DMS79 (cell line): ENCODE measurements at places on chromosomes 5 and 9.

DNA sequence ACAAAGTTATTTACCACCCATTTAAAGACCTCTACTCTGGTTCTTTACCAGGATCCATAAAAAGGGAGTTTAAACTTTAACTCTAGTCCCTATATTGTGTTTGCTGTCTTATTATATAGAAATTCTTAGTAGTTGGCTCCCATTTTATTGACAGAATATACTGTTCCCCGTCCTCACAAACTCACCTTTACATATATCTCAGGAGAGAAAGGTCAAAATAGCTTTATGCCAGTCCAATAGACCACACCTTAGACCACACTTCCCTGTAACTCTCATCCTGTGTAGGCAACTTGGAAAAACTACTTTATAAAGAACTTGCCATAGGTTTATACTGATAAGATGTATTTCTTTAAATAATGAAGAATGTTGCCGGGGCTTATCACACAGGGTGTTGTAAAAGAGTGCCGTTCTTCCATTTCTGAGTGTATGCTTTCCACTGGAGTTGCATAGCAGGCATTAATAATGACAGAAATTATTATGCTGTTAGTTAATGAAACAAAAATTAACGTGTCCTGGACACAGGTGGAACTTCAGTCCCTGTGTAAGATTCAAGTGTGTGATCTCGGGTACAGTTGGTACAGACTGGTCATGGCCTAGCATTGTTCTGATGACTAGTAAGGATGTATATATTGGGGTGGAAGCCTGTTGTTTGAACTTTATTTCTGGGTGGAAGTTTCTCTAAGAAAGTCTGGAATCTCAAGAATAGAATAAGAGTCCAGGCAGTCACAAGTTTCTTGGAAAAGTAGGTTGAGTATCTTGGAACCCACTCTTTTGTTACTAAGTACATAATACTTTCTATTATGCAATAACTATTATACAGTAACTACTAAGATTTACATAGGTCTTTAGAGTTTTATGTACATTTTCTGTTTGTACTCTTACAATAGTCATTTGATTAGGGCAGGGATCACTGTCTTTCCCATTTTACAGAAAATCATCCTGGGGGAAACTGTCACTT, 33.0 kb upstream of the SPINK14 start:
- no peak for DNase-seq

GRCh38 chr9:99431103-99431502, 209.0 kb downstream of the SEC61B start:
- DNase-seq = no peak

- no peak for DNase-seq
Observed at GRCh38 chr5:131204964-131205363, 34.2 kb downstream of the LYRM7 start.

DNA sequence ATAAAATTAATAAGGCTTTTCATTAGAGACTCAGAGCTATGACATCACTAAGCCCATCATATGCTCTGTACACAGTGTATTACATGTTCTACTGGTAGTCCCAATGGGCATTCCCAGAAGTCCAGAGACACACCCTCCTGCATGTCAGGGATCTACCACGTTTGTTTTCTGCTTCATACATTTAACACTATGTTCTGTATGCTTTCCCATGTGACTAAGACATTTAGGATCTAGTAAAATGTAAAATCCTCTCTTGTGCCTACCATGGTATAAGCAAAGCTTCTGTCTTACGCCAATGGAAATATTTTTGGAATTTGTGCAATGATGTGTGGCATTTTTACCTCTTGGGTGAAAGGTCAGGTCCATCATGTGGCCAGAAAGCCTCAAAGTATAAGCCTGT, 192.4 kb downstream of the ADAMTSL1 start:
- no peak for DNase-seq

DNA sequence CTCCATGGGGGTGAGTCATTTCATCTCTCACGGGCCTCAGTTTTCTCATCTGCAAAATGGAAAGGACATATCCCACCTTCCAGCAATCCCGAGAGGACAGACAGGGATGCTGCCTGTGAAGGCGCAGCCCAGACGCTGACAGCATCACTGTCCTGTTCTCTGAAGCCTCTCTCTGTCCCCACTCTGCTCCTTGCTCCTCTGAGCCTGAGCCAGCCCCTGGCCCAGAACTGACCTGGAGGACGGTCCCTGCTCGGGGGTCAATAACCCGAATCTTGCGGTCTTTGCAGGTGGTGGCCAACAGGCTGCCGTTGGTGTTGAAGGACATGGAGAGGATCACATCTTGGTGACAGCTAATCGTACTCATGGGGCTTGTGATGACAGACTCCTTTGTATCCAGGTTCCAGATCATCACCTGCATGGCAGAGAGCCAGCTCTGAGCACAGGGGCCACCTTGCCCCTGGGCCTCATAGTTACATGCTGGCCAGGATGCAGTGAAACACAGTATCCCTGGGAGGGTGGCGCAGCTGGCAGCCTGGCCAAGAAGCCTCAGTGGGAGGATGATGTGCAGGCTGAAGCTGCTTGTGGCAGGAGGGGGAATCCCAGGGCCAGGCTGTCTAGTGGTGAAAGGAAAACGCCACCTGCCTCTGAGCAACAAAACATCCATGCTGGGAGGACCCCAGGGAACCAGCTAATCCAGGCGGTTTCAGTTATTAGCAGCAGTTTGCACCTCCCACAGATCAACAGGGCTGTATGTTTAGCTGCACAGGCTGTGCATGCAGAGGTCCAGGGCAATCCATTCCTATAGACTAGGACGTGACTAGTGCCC, 14.0 kb upstream of the TRIM14 start:
- DNase-seq = peak; percentile 20

DNA sequence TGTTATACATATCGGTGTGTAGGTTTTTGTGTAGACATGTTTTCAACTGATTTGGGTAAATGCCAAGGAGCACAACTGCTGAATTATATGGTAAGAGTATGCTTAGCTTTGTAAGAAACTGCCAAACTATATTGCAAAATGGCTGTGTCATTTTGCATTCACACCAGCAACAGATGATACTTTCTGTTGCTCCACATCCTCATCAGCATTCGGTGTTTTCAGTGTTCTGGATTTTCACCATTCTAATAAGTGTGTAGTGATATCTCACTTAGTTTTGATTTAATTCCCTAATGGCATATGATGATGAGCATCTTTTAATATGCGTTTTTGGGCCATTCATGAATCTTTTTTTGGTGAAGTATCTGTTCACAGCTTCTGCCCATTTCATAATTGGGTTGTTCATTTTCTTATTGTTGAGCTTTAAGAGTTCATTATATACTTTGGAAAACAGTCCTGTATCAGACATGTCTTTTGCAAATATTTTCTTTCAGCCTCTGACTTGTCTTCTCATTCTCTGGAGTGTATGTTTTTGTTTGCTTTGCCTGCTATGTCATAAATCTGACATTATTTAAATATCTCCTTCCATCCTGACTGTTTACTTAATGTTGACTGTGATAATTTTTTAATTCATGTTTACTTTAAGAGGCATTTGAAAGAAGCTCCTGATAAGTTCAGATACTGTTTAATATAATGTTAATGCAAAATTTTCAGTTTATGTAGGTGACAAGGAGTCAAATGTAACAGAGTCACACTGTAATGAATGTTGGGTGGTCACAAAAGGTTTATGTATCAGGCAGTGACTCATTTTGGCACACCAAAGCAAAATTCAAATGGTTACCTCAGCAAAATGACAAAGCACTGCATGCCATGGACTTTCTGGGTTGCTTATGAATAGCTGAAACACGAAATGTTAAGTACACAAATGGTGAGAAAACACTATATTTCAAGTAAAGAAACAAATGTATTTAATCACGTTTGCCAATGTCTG, 181.1 kb upstream of the DAB2 start:
- DNase-seq = no peak

DNA sequence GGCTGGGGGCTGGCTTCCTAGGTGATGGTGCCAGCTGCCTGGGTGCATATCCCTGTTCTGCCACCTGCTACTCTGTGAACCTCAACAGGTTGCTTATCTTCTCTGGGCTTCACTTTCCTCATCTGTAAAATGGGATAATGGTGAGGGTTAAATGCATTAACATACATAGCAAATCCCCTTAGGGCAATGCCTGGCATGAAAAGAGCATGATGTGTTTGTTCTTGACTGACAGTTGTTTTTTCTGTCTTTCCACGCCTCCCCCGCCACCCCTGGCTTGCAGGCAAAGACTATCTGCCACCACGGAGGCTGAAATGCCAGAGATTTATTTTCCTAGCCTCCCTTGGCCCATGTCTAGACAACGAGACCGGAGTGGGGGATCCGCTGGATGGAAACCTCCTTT, 280.5 kb downstream of the NSG2 start:
- no peak for DNase-seq

GRCh38 chr5:157328277-157328912, 62.5 kb downstream of the CYFIP2 start:
- peak; percentile 2 for DNase-seq

- no peak for DNase-seq
Observed at GRCh38 chr9:105178076-105178475, 66.4 kb upstream of the SLC44A1 start.

DNA sequence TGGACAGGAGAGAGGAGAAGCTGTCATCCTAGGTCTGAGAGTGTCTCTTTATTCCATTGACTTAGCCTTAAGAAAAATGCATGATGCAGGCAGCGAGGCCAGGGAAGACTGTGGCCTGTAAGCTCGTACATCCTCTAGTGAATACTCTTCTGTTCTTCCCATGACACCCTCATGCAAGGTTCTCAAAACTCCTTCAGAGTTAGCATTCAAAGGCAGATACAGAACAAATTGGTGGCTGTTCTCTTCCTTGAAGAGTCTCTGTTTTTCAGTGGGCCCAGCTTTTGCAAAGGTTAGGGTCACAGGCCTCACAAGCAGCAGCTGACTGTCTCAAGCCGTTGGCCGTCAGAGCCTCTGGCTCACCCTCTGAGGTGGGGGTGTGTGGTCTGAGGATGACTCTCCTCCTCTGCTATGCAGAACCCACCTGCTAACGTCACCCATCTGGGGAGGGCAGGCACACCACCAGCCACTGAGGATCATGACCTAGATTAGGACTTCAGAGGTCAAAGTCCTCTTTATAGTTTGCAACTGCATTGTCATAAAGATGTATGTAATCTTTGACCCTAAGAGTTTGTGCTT, 15.1 kb downstream of the ADCY2 start:
- DNase-seq = no peak

DNA sequence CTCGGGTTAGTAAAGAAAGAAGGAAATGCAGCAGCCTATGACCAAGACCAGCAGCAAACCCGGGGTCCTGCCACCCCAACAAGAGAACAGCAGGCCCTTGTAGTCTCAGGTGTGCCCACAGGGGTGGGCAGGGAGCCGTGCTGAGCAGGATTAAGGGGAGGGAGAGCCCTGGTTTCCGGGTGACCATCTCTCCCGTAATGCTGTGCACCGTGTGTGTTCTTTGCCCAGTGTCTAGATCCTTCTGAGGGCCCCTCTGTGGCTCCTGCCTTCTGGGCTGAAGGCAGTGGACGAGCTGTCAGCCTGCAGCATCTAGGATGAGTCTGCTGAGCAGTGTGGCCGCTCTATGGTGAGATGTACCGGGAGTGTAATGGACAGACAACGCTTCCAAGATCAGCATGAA, 12.7 kb upstream of the PLEKHG4B start:
- DNase-seq = no peak

GRCh38 chr5:151178777-151179488, 21.4 kb upstream of the ANXA6 start:
- no peak for DNase-seq

- no peak for DNase-seq
Observed at GRCh38 chr9:89593727-89594427, 10.9 kb upstream of the GADD45G start.

GRCh38 chr5:156380848-156381247, 53.9 kb downstream of the SGCD start:
- no peak for DNase-seq

DNA sequence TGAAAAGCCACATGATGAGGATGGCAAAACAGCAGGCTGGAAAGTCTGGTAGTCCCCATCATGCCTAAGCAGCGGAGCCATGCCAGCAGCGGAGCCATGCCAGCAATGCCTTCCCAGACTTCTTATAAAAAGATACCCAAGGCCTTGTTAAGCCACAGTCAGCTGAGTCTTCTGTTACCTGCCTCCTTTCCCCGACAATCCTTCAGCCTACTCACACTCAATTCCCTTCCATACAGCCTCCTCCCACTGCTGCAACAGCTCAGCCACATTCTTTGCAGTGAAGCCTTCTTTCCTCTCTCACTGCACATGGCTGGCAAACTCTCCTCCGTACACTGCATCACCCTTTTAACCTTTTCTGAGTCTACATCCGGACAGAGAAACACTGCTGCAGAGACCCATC, 114.9 kb downstream of the AUH start:
- DNase-seq = no peak

GRCh38 chr5:166977911-166978422, 1313.5 kb upstream of the WWC1 start:
- DNase-seq = no peak

DNA sequence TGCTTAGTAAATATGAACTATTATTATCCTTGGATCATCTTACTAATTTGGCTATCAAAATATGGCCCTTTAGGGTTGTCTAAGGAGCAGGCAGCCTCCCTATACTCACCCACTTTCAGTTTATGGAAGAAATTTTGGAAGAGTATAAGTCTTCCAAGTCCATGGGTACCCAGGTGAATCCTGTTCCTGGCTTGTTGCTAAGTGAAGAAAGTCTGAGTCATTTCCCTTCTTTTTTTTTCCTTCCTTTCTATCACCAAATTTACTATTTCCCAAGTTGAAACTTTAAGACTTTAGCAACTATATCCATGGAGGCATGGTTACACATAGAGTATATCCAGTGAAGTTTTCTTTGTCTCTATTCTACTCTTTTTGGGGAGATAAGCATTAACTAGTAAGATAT, 184.0 kb upstream of the ACTBL2 start:
- no peak for DNase-seq

GRCh38 chr5:11222169-11222568, 461.1 kb upstream of the DAP start:
- no peak for DNase-seq

DNA sequence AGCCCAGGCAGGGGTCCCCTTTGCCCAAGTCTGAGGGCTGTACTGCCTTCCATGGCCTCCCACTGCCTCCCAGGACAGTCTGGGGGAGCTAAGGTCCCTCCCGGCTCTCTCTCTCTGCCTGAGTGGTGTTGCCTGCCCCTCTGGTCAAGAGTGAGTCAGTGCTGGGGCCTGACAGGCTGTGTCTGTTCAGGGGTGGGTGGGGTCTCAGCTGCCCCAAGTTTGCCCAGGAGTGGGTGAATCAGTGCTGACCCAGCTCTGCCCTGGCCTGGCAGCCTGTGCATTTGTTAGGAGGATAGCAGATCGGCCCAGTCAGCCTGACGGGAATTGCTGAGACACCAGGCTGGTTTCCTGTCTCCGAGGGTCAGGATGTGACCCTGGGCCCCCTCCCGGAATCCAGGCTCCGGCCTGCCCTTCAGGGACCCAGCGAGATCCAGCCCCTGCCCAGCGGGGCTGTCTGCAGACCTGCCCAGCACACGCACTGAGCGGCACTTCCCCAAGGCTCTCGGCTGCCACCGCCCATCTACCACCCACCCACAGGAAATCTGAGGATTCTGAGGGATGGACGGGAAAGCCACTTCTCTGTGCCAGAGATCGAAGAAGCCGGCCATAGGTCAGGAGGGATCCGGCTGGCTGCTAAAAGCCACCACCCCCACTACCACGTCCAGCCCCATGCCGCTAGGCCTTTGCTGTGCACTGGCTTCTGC, 15.9 kb downstream of the ENG start:
- no peak for DNase-seq

- DNase-seq = no peak
Observed at GRCh38 chr9:16427873-16428427, 442.5 kb downstream of the BNC2 start.
